ENCODE measurements at places on chromosomes 12 and 14.

- DNase-seq: no peak
Observed at GRCh38 chr12:49340971-49341776, 4.2 kb upstream of the C1QL4 start.

GRCh38 chr12:5512601-5512970 is 80.7 kb downstream of the NTF3 start:
- DNase-seq: no peak

DNA sequence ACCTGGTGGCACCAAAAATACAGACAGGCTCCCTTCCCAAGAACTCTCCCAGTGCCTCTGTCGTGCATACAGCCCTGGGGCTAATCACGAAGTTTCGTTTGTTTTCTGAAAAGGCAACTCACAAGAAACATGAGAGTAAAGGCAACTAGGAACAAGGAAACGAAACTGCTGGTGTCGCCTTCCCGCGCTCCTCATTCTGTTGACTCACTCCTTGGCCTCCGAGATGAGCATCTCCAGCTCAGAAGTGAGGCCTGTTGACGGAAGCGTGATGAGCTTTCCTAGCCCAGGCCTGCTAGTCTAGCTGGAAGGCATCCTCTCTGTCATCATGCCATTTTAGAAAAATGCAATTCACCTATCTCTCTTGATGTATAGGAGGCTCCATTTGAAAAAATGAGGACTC is 50.5 kb downstream of the TTC9 start:
- no peak for DNase-seq

GRCh38 chr12:13980538-13981295 is 685 bp downstream of the GRIN2B start:
- peak; percentile 9 for DNase-seq

DNA sequence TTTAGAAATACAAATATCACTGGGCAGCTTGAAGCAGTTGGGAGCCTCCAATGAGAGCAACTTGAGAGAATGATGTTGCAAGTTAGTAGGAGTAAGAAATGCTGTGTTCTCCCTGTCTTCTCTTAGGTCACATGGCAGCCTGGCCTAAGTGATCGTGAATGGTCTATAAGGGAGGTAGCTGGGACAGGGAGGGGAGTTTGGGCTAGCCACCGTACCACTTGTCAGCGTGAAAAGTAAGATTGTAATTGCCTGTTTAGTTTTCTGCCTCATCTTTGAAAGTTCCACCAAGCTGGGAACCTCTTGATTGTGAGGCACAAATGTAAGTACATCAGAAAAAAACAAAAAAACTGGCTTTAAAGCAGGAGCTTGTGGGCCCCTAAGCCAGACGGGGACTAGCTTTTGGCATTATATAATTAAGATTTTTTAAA is 36.4 kb downstream of the MDM2 start:
- no peak for DNase-seq

- DNase-seq: no peak
Observed at GRCh38 chr14:73524493-73524892, 12.4 kb upstream of the ACOT1 start.

Data from NCI-H1930 (cell line).